Stimulated activated naive CD8-positive, alpha-beta T cell treated with anti-CD3 and anti-CD28 coated beads, Interleukin-15, Interleukin-2, amounts not matched to agents 100 U/mL and 50 U/mL, for 24 hours (primary cell): ENCODE measurements at places on chromosomes 2 and 18.
A peak's percentile ranks its signal among the peaks of the same experiment; 100 is the strongest.

- DNase-seq, result no peak
Measured at GRCh38 chr2:97695744-97696143, 17.6 kb upstream of the ZAP70 start.

DNA sequence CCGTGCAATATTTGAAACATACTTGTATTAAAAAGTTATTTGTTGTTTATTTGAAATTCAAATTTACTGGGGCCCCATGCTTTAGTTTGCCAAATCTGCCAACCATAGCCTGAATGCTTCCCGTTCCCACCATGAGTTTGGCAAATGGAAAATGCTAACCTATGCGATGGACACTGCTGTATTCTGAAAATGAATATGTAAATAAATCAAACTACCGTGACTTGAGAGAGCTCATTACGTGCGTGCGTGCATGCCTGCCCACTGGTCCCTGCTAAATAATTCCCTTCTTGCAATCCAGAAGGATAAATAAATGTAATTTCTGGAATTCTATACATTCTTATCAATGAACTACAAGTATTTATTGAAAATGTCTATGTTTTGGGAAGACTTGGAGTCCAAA, 3.2 kb downstream of the BOD1L2 start:
- no peak for DNase-seq

GRCh38 chr2:7083580-7084509, 166.6 kb downstream of the RNF144A start:
- no peak for DNase-seq

GRCh38 chr2:1907849-1908533, 163.7 kb upstream of the PXDN start:
- no peak for DNase-seq

GRCh38 chr2:181970160-181970794, 15.4 kb upstream of the PPP1R1C start:
- DNase-seq, result no peak

DNA sequence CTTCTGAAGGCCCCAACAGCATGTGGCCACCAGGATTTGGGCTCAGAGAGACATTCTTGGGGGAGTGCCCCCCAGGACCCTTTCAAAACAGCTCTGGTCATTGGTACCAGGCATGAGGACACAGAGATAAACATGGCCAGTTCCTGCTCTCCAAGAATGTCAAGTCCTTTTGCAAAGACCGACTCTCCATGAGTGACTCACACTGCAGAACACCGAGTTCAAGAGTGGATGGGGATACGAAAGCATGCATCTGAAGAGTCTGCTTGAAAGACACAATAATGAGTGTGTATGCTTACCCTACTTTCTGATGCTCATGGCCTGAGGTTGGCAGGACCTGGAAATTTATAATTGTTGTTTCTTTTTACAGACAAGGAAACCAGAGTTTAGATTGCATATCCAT, 450.6 kb downstream of the TSN start:
- no peak for DNase-seq

GRCh38 chr2:141399270-141399669, 731.5 kb downstream of the LRP1B start:
- DNase-seq, result no peak

- no peak for DNase-seq
Measured at GRCh38 chr18:46053368-46054095, 18.5 kb downstream of the PSTPIP2 start.

DNA sequence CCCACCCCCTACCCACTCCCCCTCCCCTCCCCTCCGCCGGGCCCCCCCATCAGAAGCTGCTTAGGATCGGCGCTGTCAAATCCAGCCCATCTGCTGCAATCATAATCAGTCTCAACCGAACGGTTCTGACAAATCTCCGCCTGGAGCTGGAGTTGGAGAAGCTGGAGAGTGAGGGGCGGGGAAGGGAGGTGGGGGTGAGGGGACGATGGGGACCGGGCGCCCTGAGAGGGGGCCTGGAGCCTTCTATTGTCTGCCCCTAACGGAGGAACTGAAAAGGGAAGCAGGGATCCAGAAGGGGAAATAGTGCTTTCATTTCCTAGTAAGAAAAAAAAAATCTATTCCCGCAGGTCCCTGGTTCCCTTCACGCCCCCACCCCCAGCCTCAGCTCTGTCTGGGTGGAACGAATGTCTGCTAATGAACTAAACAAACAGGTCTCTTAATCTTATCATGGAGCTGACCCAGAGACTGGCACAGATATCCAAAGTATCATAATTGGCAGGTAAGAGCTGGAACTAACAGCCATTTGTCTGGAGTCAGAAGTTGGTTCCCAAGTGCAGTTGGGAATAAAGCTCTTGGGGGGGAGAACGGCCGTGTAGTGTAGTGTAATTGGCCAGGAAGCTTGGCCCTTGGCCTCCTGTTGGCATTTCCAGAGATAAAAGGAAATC, 301.2 kb downstream of the NCKAP5 start:
- no peak for DNase-seq

- DNase-seq, result no peak
Measured at GRCh38 chr2:207873794-207874193, 104.1 kb upstream of the FZD5 start.

GRCh38 chr2:20060106-20060505, 8.7 kb upstream of the LAPTM4A start:
- DNase-seq, result no peak

GRCh38 chr2:38572167-38572566, 30.6 kb downstream of the HNRNPLL start:
- no peak for DNase-seq

GRCh38 chr2:27191070-27191829, 20.6 kb upstream of the ATRAID start:
- DNase-seq, result peak; percentile 26

- DNase-seq, result no peak
Measured at GRCh38 chr18:50275503-50276036, 5.8 kb downstream of the MBD1 start.

- no peak for DNase-seq
Measured at GRCh38 chr2:219186754-219187456, 8.8 kb downstream of the RETREG2 start.

- no peak for DNase-seq
Measured at GRCh38 chr2:122062506-122062905, 307.1 kb downstream of the TSN start.

DNA sequence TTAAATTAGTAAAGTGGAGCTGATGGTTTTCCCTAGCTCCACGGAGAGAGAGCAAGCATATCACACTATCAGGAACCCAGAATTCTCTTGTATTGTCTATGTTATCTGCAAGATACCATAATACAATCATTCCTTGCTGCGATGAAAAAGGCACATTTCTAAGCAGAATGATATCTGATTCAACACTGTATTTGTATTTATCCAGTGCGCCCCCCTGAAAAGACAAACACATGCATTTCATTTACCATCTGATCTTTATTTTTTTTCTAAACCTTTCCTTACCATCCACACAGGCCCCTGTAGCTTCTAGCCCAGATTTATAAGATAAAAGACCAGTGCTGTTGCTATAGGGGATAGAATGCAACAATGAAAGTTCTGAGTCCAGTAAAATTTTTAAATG, 420.6 kb downstream of the TDRD15 start:
- DNase-seq, result no peak

DNA sequence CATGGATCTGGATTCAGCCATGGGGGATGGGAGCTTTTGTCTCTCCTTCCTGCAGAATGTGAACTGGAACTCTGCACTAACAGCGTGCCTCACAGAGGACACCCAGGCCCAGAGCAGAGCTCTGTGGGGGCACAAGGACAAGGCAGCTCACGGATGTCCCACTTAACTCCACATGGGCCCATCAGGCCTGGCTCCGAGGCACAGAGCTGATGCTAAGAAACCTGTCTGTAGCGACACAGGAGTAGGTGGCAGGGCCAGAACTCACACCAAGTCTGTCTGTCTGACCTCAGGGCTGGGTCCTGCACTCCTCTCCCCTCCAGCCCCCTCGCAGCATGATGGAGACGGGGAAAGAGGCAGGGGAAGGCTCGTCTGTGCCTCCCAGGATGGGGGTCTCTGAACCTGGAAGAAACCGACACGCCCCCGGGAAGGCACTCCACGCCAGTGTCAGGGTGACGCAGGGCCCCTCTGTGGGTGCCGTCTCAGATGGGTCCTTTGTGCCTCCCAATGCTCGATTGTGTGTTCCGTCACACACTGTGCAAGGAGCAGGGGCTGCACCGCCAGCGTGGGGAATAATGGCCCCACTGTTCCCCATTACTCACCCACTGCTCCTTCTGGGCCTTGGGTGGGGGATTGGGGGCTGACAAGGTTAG, 36.6 kb downstream of the FAM178B start:
- no peak for DNase-seq

GRCh38 chr2:68835621-68836020, 35.6 kb downstream of the BMP10 start:
- DNase-seq, result no peak

DNA sequence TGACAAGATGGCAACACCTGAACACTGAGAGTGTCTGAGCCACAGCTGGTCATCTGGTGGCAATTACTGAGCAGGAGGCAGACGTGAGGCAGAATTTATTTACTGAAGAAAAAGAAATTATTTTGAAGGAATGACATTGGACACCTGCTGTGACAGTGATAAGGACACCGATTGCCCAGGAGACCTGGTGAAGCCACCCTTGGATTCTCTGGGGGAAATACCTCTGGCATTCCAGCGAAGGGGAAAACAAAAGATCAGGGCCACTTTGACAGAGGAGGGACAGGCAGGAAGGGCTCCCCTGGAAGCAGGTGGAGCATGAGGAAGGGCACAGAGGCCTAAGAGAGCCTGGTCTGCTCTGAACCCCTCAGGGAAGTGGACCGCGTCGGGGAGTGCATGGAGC, 85.4 kb upstream of the ALPP start:
- no peak for DNase-seq

- no peak for DNase-seq
Measured at GRCh38 chr2:71782323-71782722, 329.0 kb downstream of the DYSF start.

DNA sequence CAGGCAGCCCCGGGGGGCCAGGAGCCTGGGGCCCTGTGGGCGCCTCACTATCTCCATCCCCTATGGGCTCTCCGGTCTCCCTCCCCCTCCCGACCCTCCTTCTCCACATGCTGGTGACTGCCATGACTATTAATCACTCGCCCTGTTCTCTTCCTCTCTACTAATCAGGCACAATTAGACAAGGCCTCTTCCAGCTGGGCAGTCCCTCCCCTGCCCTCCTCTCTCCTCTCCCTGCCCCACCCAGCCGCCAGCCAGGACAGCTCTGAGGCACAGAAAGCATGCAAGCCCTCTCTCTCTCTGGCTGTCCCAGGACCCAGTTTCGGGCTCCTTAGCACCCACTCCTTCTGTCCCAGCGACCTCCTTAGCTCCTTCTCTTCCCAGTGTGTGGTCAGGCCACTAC, 5.8 kb downstream of the ASIC4 start:
- no peak for DNase-seq

- no peak for DNase-seq
Measured at GRCh38 chr2:229511524-229511923, 202.8 kb downstream of the DNER start.

DNA sequence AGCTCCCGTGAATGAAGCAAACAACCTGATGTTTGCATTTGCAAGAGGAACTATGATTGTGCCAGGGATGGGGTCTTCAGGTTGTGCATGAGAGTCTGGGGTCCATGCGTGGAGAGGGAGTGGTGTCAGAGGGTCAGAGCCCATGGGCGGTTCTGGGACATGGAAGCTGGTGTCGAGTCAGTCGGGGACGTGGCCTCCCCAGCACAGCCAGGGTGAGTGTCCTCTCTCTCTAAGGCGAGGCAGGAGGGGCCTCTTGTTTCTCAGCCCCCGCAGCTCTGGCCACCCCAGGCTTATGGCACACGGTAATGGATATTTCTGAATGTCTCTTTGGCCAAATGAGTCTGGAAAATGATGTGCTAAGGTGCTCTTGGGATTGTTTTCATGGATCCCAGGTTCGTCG, 118.6 kb downstream of the RTP5 start:
- DNase-seq, result no peak

GRCh38 chr2:33207151-33207740, 260.5 kb downstream of the LTBP1 start:
- DNase-seq, result no peak

- DNase-seq, result no peak
Measured at GRCh38 chr2:109439390-109439786, 174.4 kb downstream of the SEPTIN10 start.

- no peak for DNase-seq
Measured at GRCh38 chr2:149145314-149146295, 107.1 kb downstream of the LYPD6B start.

GRCh38 chr2:219664944-219665343, 37.5 kb downstream of the SLC4A3 start:
- no peak for DNase-seq

DNA sequence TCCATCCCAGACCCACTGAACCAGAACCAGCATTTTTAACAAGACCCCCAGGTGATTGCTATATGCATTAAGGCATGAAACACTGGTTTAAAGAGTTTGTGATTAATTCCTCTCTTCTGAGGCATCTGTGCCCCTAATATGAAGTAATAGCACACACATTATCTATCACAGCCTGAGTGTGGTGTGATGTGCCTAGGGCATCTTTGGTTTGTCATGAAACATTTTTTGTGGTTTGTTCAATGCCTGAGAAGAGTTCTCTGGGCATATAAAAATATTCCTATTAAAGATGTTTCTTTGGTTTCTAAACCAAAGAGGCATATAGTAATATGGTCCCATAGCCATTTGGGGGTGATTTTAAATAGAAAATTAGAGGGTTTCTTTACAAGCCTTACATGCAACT, 221.7 kb upstream of the SPOPL start:
- no peak for DNase-seq

- no peak for DNase-seq
Measured at GRCh38 chr2:113791697-113792590, 35.5 kb upstream of the SLC35F5 start.

GRCh38 chr2:158575051-158575635, 118.4 kb downstream of the PKP4 start:
- DNase-seq, result no peak

GRCh38 chr2:151165105-151165684, 96.5 kb downstream of the RBM43 start:
- DNase-seq, result no peak

- DNase-seq, result no peak
Measured at GRCh38 chr2:20667531-20668401, 822 bp downstream of the GDF7 start.

DNA sequence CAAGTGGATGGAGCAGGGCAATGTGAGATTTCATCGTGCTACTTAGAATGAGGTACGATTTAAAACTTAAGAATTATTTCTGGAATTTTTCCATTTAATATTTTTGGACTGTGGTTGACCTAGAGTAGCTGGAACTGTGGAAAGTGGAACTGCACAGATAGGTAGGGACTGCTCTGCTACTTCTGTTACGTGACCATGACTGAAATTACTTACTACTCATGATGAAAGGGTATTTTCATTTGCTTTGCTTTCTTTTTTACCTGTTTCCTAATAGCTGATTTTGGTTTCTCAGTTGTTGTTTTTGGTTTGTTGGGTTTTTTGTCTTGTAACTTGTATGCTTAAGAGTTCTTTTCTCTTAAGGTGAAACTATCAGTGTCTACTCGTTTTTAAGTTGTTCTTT, 11.4 kb downstream of the UBE2E3 start:
- DNase-seq, result no peak
